ENCODE measurements at places on chromosomes 5 and 9. TPM values are rescaled to one million over a fixed set of nuclear protein-coding genes. Genes with fewer than 3 reads are reported as not detected.
A peak's percentile ranks its signal among the peaks of the same experiment; 100 is the strongest.

DNA sequence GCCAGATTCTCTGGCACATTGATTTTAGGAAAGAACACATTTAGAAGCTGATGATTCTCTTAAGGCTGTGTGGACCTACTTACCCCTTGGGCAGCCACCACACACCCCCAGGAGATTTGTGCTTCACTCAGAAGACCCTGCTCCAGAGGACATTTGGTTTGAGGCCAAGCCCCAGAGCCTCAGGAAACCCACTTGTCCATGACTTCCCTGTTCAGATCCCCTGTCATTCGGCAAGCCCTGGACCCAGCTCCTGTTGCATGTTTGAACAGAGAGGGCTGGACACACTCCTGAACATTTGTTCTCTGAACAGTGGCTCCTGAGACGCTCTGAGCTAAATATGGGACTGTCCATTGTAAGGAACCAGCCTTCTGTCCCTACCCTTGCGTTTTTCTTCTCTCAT, 82.1 kb downstream of the AMBP start:
- no peaks in the 10 kb centered on the region for H3K27me3 ChIP-seq
- H3K4me1 ChIP-seq: no peaks in the 10 kb centered on the region
- H3K27ac ChIP-seq: no peak overlapping the region
- peaks cover 4% of the 10 kb centered on the region for H3K36me3 ChIP-seq

Gene SMIM33
- not detected for polyA plus RNA-seq

Gene SPACA9
- polyA plus RNA-seq: 7.8 TPM

Gene LECT2
- not detected for polyA plus RNA-seq

- peak; percentile 86 for DNase-seq
- peaks cover 29% of the 10 kb centered on the region for H3K4me1 ChIP-seq
- no peak overlapping the region for H3K4me3 ChIP-seq
- H3K27me3 ChIP-seq: no peaks in the 10 kb centered on the region
- H3K27ac ChIP-seq: peak overlapping the region; percentile 77
- no peaks in the 10 kb centered on the region for H3K36me3 ChIP-seq
These were observed 49.5 kb downstream of the COL5A1 start for GRCh38 chr9:134690946-134691694.

DNA sequence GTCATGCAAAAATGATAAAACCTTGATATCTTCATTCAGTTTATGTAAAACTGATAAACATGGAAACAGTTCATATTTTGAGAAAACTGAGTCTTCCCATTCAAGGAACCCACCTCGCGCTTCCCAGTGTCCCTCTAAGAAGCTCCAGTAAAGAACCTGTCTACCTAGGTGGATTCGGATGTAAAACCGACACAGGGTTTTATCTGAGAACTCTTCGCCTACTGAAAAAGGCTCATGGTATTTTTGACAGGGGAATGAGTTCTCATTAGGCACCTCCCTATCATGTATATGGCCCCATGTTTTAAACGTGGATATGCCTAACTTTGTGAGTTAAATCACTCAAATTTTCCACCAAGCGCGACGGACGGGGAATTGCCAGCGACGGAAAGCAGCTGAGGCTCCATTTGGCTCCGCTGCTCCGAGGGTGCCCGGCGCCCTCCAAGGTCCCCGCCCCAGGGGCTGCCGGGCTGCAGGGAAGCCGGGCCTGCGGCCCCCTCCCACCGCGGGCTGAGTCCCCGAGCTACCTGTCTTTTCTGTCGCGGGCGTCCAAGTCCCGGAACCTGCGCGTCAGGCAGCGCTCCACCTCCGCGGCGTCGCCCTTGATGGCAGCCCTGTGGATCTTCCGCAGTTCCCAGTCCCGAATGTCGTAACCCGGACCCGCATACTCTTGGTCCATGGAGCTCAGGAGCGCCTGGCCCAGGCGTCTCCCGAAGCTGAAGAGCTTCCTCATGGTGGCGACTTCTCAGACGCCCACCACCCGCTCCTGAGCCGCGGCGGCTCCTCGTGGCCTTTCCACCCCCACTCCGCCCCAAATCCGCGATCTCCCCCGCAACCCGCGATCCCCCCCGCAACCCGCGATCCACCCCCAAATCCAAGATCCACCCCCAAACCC, 594 bp downstream of the ANKRD18A start:
- H3K27me3 ChIP-seq: peaks cover 60% of the 10 kb centered on the region
- peak overlapping the region; percentile 67 for H3K4me3 ChIP-seq
- DNase-seq: peak; percentile 24

GRCh38 chr5:151204051-151204450, 19.8 kb downstream of the CCDC69 start:
- H3K27ac ChIP-seq: no peak overlapping the region
- peaks cover 13% of the 10 kb centered on the region for H3K36me3 ChIP-seq
- H3K27me3 ChIP-seq: no peaks in the 10 kb centered on the region
- H3K4me1 ChIP-seq: peaks cover 18% of the 10 kb centered on the region
- DNase-seq: no peak

Gene UGT3A2
- 2.6 TPM for polyA plus RNA-seq

- peaks cover 8% of the 10 kb centered on the region for H3K4me1 ChIP-seq
- no peak overlapping the region for H3K4me3 ChIP-seq
- DNase-seq: no peak
- no peaks in the 10 kb centered on the region for H3K36me3 ChIP-seq
These were observed 47.1 kb downstream of the PRELID2 start for GRCh38 chr5:145787996-145788395.

GRCh38 chr9:76342858-76343257, 51.4 kb downstream of the RFK start:
- no peak overlapping the region for H3K4me3 ChIP-seq
- H3K27me3 ChIP-seq: no peaks in the 10 kb centered on the region
- H3K27ac ChIP-seq: no peak overlapping the region
- DNase-seq: no peak
- no peaks in the 10 kb centered on the region for H3K4me1 ChIP-seq
- H3K36me3 ChIP-seq: no peaks in the 10 kb centered on the region

DNA sequence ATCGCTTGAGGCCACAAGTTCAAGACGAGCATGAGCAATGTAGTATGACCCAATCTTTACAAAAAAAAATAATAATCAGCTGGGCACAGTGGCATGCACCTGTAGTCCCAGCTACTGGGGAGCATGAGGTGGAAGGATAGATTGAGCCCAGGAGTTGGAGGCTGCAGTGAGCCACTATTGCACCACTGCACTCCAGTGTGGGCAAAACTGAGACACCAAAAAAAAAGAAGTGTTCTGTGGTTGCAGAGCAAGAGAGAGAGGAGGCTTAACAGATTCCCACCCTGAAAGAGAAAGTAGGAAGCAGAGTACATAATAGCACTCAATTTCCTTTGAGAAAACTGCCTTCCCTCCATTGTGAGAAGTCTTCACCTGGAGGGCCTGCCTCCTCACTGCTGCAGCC, 52.6 kb downstream of the ALDH7A1 start:
- peaks cover 16% of the 10 kb centered on the region for H3K36me3 ChIP-seq
- H3K27ac ChIP-seq: no peak overlapping the region
- DNase-seq: no peak
- H3K4me3 ChIP-seq: no peak overlapping the region

- no peaks in the 10 kb centered on the region for H3K36me3 ChIP-seq
- peak; percentile 81 for DNase-seq
- no peak overlapping the region for H3K4me3 ChIP-seq
- H3K27ac ChIP-seq: no peak overlapping the region
- H3K4me1 ChIP-seq: no peaks in the 10 kb centered on the region
These were observed 597.3 kb downstream of the PRELID2 start for GRCh38 chr5:145237843-145238242.

DNA sequence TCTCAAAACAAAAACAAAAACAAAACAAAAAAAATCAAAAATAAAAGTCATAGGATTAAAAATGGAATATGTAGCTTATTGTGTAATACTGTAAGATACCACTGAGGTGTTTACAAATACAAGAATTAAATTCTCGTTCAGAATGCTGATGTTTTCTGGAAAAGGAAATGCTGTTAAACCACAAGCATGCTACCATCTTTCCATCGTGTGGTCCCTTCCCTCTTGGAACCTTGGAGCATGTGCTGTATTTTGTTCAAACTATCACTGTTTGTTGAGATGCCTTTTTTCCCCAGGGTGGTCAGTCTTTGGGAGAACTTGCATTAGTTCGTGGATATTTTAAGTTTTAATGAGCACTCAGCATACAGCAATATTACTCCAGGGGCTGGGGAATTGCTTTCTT, 39.7 kb downstream of the SUB1 start:
- H3K4me1 ChIP-seq: no peaks in the 10 kb centered on the region
- peak; percentile 43 for DNase-seq
- no peaks in the 10 kb centered on the region for H3K36me3 ChIP-seq
- H3K27me3 ChIP-seq: no peaks in the 10 kb centered on the region
- H3K4me3 ChIP-seq: no peak overlapping the region
- no peak overlapping the region for H3K27ac ChIP-seq

GRCh38 chr5:1383344-1383743, 38.4 kb upstream of the CLPTM1L start:
- no peak overlapping the region for H3K4me3 ChIP-seq
- H3K4me1 ChIP-seq: peaks cover 14% of the 10 kb centered on the region
- H3K36me3 ChIP-seq: no peaks in the 10 kb centered on the region
- peaks cover 46% of the 10 kb centered on the region for H3K27me3 ChIP-seq

GRCh38 chr9:84744195-84744594, 74.7 kb downstream of the NTRK2 start:
- no peak overlapping the region for H3K27ac ChIP-seq
- H3K27me3 ChIP-seq: no peaks in the 10 kb centered on the region
- H3K4me1 ChIP-seq: no peaks in the 10 kb centered on the region
- no peak for DNase-seq
- no peak overlapping the region for H3K4me3 ChIP-seq
- H3K36me3 ChIP-seq: no peaks in the 10 kb centered on the region

DNA sequence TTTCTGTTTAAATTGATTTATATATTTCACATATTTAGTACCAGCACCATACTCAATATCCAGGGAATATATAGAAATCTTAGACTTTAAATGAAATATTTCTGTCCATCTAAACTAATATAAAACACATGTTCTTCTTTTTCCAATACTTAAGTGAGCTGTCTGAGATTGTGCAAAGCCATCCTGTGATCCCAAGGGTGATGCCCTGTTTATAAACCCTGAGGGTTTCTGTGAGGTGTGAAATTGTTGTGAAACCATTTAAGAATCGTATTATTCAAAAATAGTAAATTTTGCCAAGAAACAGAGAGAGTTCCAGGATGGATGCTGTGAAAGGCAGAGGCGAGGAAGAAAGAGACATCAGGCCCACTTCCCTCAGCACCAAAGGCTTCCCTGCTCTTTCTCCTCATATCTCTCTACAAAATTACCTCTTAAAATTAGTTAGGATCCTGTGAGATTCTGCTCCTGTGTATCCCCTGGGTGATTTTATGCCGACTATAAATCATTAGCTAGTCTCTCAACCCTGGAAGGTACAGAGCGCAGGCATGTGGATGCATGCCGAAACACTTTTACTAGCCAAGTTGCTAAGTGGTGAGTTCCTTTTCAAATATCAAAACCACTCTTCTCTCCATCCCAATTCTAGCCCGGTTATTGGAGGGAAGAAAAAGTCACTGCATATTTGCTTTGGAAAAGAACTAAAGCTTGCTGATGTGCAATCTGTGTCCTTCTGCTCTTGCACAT, 183.0 kb downstream of the GLIS3 start:
- DNase-seq: no peak
- no peak overlapping the region for H3K27ac ChIP-seq
- no peaks in the 10 kb centered on the region for H3K4me1 ChIP-seq
- no peak overlapping the region for H3K4me3 ChIP-seq
- H3K36me3 ChIP-seq: no peaks in the 10 kb centered on the region

Gene COMMD10
- 58.8 TPM for polyA plus RNA-seq

DNA sequence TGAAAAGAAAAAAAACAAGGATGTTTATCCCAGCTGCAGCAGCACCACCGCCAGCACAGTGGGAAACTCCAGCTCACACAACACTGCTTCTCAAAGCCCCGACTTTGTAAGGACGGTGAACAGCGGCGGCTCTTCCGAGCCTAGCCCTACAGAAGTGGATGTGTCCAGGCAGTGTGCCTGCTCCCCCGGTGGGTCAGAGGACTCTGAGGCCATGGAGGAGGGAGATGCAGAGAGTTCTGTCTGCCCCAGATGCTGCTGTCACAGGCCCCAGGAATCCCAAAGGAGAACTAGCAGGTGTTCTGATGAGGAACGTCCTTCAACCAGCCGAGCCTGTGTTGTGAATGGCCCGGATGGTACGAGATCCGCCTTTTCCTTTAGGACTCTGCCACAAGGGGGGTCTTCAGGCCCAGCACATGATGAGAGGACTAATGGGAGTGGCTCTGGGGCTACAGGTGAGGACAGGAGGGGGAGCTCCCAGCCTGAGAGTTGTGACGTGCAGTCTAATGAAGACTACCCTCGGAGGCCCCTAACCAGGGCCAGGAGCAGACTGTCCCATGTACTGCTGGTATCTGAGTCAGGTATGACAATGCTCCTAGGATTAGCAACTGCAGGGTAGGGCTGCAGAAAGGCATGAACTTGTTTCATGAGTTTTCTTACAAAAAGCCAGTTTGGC, 43.7 kb downstream of the FBXO38 start:
- peak overlapping the region; percentile 67 for H3K27ac ChIP-seq
- no peak for DNase-seq
- H3K4me3 ChIP-seq: no peak overlapping the region

DNA sequence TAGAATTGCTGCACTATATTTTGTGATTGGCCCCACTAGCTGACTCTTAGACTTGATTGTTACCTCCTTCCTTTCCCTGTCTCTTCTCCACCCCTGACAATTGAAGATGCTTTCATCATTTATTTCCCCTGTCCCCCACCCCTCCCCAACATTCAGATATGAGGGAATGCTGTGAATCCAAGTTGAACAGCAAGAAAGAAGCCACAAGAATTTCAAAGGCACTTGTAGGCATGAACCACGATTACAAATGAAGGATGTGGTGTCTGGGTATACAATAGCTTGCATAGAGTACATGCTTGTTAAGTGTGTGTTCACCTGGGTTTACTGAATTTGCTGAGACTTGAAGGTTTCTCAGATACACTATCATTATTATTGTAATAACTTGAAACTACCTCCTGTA, 78.3 kb upstream of the TRIO start:
- H3K4me1 ChIP-seq: no peaks in the 10 kb centered on the region
- no peak overlapping the region for H3K27ac ChIP-seq
- no peak for DNase-seq

Data from cardiac muscle cell (in vitro differentiated cells and primary cell).